Stimulated activated naive B cell treated with anti-CD40 and anti-IgM and Interleukin-4, amounts not matched to agents 10 μg/mL and 1 μg/mL and 100 μg/mL, for 72 hours (primary cell): ENCODE measurements at places on chromosomes 4 and X.

DNA sequence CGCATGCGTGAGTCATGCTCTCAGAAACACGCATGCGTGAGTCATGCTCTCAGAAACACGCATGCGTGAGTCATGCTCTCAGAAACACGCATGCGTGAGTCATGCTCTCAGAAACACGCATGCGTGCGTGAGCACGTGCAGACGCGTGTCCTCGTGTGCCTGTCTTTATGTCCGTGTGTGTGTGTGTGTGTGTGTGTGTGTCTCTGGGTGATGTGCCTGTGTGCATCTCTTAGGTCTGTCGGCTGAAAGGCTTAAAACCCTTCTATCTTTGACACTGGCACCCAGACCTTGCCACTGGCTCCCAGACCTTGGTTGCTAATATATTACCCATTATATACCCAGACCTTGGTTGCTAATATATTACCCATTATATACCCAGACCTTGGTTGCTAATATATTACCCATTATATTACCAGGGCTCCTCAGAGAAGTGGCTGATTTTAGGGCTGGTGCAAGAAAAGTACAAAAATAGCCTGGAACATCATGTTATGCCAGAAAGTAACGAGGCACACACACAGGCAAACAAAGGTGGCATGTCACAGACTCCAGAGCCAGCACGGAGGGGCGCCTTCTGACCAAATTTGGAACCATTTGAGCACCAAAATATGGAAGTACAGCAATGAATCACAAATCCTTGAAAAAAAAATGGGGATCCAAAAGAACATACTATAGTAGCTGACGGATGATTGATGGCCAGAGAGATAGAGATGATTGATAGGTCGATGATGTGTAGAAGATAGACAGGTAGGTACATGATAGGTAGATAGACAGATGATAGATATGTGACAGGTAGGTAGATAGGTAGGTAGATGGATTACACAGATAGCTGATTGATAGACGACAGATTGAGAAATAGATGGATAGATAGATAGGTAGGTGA lies 19.2 kb upstream of the ADRA2C start:
- DNase-seq: no peak

DNA sequence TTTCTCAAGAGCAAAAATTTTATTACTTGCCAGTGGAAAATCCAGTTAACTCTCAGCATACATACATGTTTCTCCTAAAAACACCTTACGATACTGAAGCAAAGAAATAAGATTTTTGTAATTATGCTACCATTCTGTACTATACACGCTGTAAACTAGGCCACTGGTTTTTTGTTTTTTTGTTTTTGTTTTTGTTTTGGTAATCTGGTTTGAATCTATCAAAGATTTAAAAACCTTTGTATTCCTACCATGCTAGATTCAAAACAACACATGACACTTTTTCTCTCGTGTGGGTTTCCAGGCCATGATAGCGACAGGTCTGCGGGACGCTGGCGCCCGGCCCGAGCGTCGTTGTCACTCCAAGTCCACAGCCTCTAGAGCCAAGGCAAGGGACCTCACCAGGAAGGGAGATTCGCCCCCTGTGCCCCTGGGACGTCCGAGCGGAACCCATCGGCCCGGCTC lies 723 bp downstream of the TMEM192 start:
- DNase-seq: no peak

GRCh38 chr4:72376901-72377300 lies 192.1 kb downstream of the ADAMTS3 start:
- DNase-seq: no peak

DNA sequence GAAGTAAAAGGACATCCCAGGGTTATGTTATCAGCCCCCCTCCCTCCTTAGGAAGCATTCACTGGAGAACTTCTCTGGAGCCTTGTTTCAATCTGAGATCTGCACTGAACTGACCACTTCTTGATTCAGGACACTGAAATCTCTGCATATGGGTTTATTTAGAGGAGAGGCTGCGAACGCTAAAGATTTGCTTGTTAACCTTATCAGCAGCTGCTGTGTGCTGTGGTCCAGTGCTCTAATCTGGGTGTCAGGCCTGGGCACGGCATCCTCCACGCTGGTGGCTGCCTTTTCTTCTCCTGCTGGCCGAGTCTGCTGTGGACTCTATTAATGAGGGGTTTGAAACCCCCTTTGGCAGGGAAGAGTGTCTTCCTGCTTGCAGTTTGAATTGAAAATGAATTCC lies 1094.7 kb upstream of the TENM3 start:
- DNase-seq: no peak

GRCh38 chrX:1658071-1658491 lies 43.2 kb downstream of the ASMT start:
- DNase-seq: no peak
